CD4-positive, alpha-beta T cell (primary cell): ENCODE measurements at places on chromosomes 11 and 22.

DNA sequence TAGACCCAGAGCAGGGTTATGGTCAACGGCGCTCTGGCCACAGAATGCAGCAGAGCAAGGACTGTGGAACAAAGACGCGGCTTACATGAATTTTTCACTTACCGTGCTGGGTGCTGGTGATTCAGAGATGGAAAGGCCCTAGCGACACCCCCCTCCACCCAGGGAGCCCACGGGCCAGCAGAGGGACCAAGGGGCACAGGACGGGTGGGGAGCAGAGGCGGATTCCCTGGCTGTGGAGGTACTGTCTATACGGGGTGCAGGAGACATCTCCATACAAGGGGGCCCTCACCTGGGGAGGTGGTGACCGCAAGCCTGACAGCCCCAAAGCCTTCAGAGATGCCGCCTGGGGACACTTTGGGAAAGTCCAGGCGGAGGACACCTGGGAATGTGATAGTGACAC, 1.1 kb upstream of the SEPTIN5 start:
- no peak for DNase-seq

- no peak for DNase-seq
Observed at GRCh38 chr22:50074551-50075530, 10.4 kb downstream of the MLC1 start.

GRCh38 chr11:21121991-21122390, 452.6 kb downstream of the NELL1 start:
- DNase-seq, result no peak

GRCh38 chr11:117229411-117229810, 2.5 kb downstream of the PCSK7 start:
- no peak for DNase-seq
